ENCODE measurements at places on chromosomes 5 and 9. TPM values are rescaled to one million over a fixed set of nuclear protein-coding genes. Genes with fewer than 3 reads are reported as not detected.

GRCh38 chr9:109640580-109641371 is 139.2 kb upstream of the PALM2AKAP2 start:
- no peak for DNase-seq

DNA sequence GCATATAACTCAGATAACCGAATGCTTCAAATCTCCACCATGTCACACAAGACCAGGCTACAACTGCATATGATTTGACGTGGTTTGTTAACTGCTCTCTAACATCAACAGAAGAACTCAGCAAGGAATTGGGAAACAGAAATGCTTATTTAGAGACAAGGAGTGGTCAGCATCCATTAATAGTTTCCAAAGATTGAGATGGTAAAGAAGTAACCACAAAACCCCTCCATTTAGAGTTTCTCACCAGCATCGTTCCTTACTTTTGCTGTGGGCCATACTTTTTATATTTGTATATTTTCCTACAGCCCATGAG is 25.2 kb downstream of the DPYSL3 start:
- no peak for DNase-seq

DNA sequence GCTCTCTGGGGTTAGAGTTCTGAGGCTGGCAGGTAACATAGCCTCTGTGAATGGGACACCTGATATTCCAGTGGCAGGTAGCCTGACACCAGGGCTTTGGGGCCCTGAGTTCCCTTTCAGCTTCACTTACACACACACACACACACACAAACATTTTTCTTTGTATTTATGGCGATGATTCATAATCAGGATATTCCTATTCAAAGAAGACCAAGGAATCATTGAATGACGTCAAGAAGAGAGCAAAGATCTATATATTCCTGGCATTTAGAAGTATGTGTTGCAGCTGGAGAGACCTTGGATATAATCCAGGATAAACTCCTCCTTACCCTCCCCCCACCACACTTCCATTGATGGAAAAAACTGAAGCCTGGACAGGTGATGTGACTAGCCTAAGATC is 7.9 kb upstream of the ENTREP1 start:
- DNase-seq: no peak

- DNase-seq: no peak
These were observed 333.5 kb downstream of the EFNA5 start for GRCh38 chr5:107337281-107337680.

- no peak for DNase-seq
These were observed 172.4 kb downstream of the DMRT2 start for GRCh38 chr9:1222511-1222910.

- DNase-seq: no peak
These were observed 526.1 kb downstream of the BNC2 start for GRCh38 chr9:16344343-16344742.

DNA sequence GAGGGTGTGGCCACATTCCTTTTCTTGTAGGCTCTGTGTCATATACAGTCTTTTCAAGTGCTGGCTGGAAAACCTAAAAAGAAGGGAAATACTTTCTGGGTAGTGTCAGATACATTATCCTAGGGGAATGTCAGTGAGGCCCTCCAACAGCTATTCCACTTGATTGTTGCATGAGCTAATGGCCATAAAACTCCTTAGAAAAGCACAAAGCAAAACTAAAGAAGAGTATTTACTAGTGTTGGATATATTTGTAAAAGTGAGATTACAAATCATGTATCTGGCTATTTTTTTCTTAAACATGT is 829 bp downstream of the ANXA1 start:
- DNase-seq: no peak

DNA sequence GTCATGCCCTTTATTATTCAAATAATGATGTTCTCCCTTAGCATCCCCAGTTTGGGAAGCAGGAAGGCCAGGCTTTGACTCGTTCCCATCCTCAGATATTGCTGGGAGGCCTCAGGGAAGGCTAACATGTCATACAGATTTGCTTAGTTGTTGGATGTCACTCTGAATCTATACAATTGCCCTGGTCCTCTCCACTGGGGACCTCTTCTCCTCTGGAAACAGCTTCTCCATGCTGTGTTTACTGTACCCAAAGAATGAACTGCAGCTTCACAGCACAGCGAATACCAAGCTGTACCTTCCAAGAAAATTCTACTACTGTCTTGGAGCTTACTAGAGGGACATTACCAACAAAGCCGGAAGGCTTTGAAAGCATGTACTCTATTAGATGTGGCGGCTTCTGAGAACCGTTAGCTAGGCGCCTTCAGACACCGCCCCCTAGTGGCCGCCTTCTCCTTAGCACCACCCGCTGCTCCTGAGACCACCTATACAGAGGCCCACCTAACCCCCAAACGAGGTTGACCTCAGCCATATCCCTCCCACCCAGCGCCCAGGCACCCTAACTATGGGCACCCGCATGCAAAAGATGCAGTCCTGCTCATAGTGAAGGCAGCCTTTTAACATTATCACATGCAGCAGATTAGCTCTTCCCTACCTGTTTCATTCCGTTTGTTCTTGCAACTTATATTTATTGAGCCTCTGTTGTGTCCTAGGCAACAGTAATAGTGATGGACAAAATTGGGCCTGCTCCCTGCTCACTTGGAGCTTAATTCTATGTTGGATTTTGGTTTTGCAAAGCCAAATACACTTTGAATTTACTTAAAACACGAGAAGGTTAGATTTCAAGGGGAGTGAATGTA is 34.9 kb upstream of the FOXI1 start:
- DNase-seq: no peak

DNA sequence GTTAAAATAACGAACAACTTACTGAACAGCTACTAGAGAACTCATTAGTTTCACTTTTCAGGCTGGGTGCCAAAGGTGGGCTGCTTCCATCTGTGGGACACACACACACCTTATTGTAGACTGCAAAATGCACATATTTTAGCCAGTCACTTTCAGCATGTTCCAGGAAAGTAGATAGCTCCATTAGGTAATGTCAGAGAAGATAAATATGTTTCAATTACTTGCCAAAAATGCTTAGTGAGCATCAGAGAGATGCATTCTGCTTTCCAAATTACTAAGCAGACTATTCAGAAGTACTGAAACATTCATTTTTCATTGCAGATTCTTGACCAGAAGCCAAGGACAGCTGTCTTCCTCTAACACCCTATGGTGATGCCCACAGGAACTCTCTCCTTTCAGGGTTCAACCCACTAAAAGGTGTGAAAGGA is 56.2 kb upstream of the APC start:
- no peak for DNase-seq

- DNase-seq: no peak
These were observed 39.3 kb downstream of the RAB24 start for GRCh38 chr5:177264178-177264577.

GRCh38 chr5:168658394-168658793 is 79.2 kb upstream of the PANK3 start:
- DNase-seq: no peak

GRCh38 chr5:1315018-1315708 is 20.3 kb upstream of the TERT start:
- no peak for DNase-seq

GRCh38 chr5:153998768-153999167 is 39.9 kb downstream of the FAM114A2 start:
- DNase-seq: no peak

GRCh38 chr5:132859889-132860437 is 6.3 kb downstream of the GDF9 start:
- no peak for DNase-seq

Gene HTR1A
- not detected for total RNA-seq

Gene ZNF454
- total RNA-seq: 1.7 TPM

Gene ZNF608
- total RNA-seq: 37.5 TPM

Gene KYAT1
- total RNA-seq: 18.9 TPM
